Omental fat pad (tissue), 4 donors: ENCODE measurements at places on chromosomes 12 and 14.

DNA sequence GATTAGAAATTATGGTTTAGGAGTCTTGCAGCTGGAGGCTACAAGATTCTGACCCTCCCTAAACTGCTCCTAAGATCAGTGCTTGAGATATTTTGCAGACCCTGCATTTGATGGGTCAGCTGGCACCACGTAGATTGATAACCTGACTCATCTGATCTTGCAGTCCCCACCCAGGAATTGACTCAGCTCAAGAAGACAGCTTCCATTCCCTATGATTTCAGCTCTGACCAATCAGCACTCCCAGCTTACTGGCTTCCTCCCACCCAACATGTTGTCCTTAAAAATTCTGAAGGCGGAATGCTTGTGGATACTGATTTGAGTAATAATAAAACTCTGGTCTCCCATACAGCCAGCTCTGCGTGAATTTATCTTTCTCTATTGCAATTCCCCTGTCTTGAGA lies 23.2 kb upstream of the MTHFD1 start:
- DNase-seq = no peak

GRCh38 chr12:2756756-2757155 lies 38.0 kb upstream of the FKBP4 start:
- DNase-seq = no peak

DNA sequence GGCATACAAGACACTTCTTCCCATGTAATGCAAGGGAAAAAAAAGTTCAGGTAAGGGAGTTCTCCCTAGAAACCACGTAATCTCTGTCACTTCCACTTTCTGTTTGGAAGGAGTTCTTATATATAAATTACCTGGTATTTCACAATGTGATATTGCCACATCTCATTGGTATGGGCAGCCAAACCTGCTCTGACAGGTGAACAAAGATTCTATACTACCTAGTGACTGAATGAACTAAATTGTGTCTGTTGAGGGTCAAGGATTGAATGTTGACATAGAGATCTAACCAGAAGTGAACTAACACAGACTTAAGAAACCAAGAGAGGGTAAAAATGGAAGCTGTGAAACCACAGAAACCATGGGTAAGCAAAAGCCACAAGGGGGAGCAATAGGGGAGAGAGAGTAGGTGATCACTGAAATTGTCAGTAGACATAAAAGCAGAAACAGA lies 161.3 kb downstream of the RPL10L start:
- DNase-seq = no peak

DNA sequence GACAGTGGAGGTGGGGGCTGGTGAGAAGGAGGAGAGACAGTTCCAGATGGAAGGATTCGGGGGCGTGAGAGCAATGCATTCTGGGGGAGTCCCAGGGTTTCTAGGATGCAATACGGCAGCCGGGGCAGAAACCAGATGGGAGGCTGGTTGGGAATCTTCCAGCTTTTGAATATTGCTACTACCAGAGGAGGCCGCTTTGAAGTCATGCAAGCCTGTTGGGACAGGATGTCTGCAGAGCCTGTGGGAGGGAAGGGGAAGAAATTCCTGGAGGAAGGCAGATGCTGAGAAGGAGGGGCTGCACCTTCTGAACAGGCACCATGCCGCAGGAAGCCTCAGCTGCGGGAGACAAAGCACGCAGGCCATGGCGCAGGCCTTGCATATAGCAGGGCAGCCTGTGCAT lies 105.4 kb downstream of the APAF1 start:
- no peak for DNase-seq

DNA sequence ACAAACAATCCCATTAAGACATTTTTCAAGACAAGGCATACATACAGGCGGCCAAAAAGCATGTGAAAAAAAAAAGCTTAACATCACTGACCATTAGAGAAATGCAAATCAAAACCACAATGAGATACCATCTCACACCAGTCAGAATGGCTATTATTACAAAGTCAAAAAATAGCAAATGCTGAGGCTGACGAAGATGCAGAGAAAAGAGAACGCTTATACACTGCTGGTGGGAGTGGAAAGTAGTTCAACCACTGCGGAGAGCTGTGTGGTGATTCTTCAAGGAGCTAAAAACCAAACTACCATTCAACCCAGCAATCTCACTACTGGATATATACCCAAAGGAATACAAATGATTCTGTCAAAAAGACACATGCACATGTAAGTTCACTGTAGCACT lies 216.7 kb downstream of the FOXG1 start:
- DNase-seq = no peak

DNA sequence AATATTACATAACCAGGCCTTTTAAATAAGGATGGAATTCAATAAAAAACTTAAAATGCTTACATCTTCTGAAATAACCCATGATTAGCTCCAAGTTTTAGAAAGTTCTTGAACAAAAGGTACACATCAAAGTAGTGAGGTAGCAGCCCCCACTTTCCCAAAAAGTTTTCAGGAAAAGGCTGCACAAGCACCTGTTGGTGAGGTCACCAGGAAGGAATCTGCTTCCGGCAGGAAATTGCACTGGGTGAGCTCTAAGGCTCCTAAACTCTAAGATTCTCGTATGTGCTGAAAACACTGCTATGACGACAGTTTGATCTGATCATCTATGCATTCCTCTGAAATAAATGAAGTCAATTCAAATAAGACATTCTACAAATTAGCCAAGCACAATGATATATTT lies 34.3 kb upstream of the TTC7B start:
- DNase-seq = no peak

DNA sequence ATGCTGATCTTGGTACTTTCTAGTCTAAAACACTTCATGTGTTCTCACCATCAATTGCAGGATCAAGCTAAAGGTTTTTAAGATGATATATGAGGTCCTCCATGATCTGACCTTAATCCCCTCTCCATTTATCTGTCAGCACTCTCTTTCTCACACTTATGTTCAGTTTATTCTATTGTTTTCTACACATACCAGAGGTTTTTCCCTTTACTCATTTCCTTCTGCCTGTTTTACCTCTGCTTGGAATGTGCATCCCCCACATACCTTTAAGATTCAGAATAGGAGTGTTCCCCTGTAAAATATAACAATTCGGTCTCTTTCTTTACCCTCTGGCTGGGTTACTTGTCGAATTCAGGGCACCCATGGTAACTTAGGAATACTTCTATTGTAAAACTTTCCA lies 219.1 kb upstream of the PKP2 start:
- no peak for DNase-seq

DNA sequence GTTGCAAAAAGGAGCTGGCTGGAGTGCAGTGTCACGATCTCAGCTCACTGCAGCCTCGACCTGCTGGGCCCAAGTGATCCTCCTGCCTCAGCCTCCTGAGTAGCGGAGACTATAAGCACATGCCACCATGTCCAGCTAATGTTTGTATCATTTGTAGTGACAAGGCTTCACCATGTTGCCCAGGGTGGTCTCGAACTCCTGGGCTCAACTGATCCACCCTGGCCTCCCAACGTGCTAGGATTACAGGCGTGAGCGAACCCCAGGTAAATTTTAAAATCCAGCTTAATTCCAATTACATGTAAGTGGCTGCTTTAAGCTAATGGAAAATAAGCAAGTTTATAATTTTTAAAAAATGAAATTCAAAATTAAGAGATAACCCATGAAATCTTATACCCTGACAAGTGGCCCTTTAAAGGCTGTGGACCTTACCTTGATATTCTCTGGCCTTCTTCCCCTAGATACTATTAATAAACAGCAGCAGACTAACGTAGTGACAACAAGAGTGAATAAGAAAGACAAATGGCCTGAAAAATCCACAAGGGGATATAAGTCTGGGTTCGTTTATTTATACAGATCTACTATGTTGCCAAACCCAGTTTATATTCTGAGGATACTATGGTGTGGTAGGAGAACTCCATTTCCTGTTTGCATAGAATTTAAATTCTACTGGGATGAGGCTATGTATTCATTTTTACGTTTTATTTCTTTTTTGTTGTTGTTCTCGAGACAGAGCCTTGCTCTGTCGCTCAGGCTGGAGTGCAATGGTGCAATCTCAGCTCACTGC lies 25.6 kb upstream of the SLC2A3 start:
- DNase-seq = no peak

- DNase-seq = no peak
Measured at GRCh38 chr12:28811457-28811856, 337.6 kb upstream of the FAR2 start.

DNA sequence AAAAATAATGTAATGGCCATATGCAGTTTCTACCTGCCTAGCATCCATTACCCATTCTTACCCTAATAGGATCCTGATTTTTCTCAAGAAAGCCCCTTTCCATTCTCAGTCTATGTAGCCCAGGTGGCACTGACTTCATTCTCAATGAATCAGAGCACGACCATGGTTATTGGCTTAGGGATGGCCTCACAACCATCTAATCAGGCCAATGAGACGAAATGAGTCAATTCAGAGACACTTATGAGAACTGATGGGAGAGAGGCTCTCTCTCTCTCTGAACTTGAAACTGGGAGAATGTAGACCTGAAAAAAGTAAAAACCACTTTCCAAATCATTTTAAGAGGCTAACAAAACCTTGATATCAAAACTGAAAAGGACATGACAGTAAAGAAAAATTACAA lies 45.3 kb upstream of the OXA1L start:
- no peak for DNase-seq

GRCh38 chr12:39272871-39273655 lies 169.9 kb downstream of the KIF21A start:
- no peak for DNase-seq

DNA sequence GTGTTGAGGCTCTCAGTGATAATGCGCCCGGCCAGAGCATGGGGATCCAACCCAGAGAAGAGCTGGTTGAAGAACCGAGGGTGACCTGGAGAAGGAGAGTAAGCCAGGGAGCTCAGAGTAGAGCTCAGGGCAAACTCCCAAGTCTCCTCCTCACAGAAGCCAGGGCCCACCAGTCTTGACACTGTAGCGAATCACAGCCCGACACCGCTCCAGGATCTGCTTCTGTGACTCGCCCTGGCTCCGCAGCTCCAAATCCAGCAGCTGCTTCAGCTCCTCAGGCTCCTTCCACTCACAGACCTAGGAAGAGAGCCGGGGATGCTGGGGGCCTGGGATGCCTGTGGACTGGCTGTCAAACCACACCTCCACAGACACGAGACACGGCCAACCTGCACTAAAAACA lies 8.2 kb upstream of the ZNF740 start:
- no peak for DNase-seq

DNA sequence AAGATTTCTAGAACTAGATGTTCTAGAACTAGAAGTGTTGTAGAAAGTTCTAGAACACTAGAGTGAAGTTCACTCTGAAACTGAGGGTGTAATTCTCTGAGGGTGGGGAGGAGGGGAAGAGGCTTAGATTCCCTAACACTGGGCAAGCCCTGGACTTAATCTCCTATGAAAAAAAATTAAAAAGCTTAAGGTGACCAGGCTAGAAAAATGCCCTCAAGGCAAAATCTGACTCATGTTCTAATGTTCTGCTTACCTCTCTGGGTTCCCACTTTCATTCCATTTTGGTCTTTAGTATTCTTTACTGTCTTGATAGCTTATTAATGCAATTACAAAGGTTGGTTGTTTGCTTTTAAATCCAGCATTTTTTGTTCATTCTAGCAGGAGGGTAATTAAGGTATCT lies 101.5 kb downstream of the KICS2 start:
- no peak for DNase-seq

DNA sequence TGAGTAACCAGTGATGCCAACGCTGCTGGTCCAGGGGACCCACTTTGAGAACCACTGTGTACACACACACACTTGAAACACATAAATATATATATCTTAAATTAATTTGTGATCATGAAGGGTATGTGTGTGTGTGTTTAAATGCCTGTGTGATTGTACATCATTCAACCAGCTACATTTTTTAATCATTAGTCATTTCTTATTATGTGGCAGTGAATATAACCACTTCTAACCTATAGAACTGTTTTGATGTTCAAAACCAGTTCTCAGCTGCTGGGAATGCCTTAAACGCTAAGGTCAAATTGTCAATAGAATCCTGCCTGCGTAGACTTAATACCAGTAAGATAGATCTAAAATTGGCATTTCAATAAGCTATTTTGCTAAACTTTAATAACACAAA lies 330.0 kb downstream of the SYT1 start:
- no peak for DNase-seq

DNA sequence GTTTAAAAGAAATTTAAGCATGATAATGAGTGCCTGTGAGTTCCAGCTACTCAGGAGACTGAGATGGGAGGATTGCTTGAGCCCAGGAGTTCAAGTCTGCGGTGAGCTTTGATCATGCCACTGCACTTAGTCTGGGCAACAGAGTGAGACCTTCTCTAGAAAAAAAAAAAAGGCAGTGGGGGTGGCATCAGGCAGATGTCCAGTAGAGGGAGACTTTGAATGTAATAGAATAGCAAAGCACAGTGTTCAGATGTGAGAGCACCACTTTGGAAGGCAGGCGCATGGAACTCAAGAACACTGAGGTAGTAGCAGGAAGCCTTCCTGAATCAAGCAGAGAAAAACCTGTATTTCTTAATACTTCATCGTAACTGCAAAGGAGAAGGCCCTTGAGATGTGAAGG lies 394.5 kb upstream of the GARIN6 start:
- no peak for DNase-seq

DNA sequence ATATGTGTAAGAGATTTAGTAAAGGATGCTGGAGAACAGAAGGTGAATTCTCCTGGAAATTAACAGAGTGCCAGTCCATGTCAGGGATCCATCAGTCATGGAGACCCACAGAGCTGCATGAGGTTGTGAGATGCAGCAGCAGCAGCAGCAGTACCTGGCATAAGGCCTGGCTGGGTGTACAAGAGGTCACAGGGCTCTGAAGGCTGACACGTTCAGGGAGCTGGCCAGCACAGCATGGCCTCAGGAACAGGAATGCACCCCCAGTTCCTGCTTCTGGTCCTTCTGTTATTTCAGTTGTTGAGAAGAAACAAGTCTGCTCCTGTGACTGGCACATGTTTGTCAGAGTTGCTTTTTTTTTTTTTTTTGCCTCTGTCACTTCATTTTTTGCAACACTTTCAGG lies 210.8 kb downstream of the CNTN1 start:
- DNase-seq = no peak

DNA sequence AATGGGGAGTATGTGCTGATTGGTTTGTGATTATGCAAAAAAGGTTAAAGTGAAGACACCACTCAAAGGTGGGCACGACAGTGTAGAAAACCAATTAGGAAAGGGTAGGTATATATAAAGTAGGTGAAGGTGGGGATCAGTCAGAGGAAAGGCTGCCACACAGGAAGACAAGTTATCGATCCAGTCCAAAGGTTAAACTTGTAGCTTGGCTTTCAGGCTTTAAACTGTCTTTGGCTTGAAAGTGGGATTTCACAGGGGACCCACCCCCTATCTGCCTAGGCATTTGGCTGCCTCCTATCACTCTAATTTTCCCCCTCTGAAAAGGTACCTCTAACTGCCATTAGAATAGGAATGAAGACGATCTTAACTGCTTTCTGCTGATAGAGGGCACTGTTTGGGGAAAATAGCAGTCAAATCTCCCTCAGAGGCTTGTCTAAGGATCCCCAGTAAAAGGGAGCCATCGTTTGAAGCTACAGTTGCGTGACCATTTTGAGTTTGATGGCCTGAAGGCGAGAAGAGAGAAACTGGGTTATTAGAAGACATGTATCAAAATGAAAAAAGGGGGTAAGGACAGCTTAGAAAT lies 250.2 kb downstream of the GPHN start:
- no peak for DNase-seq
